ENCODE measurements at places on chromosomes 1 and 21.

DNA sequence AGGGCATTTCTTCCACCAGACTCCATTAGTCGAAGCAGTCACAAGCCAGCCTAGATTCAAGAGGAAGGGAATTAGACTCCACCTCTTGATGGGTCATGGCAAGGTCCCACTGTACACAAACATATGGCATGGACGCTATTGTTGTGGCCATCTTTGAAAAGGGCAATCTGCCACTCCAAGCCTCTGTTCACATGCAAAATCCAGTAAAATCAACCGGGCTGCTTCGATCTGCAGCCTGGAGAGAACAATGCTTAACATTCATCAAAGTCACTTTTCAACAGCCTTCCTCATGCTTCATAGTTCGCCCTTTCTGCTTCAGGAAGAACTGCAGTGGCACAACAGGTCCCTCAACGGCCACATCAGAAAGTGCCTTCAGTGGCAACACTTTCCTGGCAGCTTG is 28.0 kb upstream of the GJB5 start:
- DNase-seq, result no peak

GRCh38 chr1:243388276-243388675 is 132.4 kb downstream of the SDCCAG8 start:
- no peak for DNase-seq

DNA sequence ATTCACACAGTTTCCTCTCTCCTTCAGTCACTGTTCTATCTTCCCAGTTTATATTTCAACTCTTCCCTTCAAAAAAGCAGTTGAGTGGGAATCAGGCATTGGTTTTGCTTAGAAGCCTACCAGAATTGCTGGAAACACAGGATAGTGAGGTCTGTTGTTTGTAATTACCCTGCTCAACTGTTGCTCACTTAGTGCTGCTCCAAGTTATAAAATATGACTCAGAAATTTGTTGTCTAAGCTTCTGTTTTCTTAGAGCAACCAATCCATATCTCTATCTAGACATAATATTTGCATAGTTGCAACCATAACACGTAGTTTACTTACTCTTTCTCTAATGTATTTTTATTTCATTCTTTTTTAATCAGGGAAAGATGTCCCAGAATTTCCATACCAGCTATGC is 87.9 kb downstream of the MACF1 start:
- no peak for DNase-seq

- DNase-seq, result peak; percentile 51
These were observed 1.4 kb upstream of the TNFRSF14 start for GRCh38 chr1:2554621-2555387.

GRCh38 chr1:205535866-205536758 is 31.6 kb downstream of the CDK18 start:
- DNase-seq, result no peak

GRCh38 chr21:46190491-46191131 is 6.4 kb upstream of the SPATC1L start:
- no peak for DNase-seq

- no peak for DNase-seq
These were observed 415.9 kb downstream of the PLA2G4A start for GRCh38 chr1:187244623-187245022.

GRCh38 chr1:93503816-93504215 is 55.9 kb downstream of the FNBP1L start:
- no peak for DNase-seq

DNA sequence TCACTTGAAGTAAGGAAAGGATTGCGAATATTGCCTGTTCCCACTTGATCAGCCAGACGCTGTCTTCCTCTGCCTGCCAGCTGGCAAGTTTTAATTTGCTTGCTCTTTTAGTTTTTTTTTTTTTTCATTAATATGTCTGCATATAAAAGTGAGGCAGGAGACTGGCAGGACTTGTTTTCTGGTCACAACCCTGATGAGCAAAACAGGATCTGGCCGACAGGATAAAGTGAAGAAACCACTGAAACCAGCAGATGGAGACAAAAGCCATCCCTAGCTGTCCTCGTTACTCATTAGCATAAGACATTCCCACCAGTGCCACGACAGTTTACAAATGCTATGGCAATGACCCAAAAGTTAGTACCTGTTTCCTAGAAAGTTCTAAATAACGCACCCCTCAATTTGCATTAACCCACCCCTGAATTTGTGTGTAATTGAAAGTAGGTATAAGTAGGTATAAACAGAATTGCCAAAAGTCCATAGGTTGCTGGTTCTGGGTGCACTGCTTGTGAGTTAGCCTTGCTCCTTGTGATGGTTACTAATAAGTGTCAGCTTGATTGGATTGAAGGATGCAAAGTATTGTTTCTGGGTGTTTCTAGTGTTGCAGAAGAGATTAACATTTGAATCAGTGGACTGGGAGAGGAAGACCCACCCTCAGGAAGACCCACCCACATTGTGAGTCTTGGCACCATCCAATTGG is 60.8 kb downstream of the ZNF684 start:
- DNase-seq, result peak; percentile 49

DNA sequence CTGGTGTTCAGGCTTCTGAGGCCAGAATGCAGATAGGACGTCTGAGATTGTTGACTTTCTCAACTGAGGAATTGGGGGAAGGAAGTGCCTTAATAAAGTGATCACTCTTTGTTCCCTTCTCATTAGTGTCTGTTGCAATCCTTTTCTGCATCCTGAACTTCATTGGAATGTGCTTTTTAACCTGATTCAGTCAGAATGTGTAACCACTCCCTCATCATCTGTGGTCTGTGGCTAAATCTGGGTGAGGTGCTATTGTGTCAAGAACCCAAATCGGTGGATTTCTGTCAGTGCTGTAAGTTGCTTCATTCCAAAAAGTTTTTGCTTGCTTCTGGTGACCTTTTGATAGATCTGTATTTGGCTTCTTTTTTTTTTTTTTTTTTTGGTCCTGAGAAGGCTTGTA is 38.2 kb downstream of the ARID1A start:
- DNase-seq, result no peak

- no peak for DNase-seq
These were observed 6.6 kb downstream of the SLX9 start for GRCh38 chr21:44946254-44947041.

DNA sequence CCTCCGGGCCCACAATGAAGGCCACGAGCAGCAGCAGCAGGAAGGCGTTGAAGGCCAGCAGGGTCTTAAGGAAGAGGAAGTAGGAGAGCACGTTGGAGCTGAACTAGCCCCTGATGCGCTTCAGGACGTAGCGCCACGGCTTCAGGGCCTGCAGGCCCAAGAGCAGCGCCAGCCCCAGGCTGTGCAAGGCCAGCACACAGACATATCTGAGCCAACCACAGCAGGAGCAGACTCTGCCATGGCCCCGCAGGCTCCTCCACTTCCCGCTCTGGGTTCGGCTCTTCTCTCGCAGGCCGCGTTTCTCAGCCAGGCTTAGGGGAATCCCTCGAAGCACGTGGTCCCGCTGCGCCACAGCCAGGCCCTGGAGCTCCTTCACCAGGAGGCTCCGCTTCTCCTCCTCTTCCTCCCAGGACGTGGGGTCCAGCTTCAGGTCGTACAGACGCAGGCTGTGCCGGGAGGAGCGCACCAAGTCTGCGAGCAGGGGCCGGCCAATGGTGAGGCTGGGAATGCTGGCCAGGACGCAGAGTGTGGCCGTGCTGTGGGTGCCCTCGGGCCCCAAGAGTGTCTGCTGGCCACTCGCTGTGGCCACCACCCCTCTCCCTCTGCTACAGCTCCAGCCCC is 41.7 kb downstream of the ZNF691 start:
- peak; percentile 12 for DNase-seq

GRCh38 chr21:42112238-42112637 is 41.1 kb downstream of the UMODL1 start:
- no peak for DNase-seq

- peak; percentile 84 for DNase-seq
These were observed 31.0 kb downstream of the ILDR2 start for GRCh38 chr1:166944186-166944967.

DNA sequence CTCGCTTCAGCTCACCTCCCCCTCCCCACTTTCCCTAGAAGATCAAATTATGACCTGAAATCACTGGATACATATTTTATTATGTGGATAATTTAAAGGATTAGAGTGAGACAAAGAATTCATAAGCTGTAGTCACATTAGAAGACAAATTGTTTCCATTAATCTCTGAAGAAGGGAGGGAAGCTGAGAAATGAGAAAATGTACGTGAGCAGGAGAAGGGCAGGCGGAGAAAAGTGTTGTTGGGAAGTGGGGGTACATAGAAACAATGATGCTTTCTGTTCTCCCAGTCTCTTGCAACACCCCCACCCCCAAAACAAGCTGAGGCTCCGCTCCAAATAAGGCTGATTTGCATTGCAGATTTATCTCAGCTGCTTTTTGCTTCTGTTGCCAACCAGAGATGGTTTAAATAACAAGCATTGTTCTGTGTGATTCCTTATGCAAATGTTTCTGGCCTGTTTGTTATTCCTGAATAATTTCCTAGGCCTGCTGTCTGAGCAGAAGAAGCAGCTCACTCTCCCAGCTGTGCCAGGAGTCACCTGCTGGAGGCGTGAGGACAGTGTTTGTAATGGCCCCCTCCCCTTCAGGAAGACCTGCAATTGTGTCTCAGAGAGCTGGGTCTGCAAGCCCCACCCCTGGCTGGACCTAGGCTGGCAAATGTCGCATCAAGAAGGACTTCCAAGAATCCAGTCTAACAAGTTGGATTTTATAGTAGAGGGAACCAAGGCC is 121.8 kb upstream of the TNR start:
- no peak for DNase-seq

GRCh38 chr1:199174336-199174735 is 535.5 kb downstream of the PTPRC start:
- DNase-seq, result no peak

DNA sequence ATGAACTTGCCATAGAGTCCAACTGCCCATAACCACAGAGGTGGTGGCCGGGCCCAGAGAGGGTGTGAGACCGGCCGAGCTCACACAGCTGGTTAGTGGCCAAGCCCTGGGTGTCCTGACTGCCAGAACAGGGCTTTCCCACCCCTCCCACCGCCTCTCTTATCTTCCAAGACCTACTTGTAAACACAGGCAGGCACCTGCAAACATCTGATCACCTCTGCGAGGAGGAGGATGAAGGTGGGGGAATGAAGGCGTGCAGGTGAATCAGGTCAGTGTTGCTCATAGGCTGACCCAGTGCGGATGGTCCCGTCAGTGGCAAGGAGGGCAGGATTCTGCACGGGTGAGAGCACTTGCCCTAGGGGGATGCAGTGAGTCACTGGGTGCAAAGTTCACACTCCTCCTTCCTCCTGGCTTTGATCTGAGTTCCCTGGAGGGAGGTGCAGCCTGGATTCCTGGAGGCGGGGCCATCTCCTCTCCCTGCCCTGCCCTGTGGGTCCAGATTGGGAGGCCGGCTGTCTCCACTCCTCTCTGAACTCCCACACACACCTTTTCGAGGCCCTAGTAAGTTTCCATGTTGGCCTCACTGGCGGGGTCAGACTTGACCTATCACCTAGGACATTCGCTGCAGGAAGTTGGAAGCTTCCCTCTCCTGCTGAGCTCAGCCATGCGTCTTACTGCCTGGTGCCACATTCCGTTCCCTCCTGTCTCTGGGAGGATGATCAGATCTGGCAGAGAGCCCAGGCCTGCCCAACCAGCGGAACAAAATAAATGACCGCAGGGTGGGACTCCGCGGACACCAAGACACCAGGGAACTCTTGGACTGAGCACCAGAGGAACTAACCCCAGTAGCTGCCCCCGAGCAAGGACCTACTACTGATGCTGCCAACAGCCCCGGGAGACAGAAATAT is 7.3 kb downstream of the UQCRHL start:
- peak; percentile 70 for DNase-seq

DNA sequence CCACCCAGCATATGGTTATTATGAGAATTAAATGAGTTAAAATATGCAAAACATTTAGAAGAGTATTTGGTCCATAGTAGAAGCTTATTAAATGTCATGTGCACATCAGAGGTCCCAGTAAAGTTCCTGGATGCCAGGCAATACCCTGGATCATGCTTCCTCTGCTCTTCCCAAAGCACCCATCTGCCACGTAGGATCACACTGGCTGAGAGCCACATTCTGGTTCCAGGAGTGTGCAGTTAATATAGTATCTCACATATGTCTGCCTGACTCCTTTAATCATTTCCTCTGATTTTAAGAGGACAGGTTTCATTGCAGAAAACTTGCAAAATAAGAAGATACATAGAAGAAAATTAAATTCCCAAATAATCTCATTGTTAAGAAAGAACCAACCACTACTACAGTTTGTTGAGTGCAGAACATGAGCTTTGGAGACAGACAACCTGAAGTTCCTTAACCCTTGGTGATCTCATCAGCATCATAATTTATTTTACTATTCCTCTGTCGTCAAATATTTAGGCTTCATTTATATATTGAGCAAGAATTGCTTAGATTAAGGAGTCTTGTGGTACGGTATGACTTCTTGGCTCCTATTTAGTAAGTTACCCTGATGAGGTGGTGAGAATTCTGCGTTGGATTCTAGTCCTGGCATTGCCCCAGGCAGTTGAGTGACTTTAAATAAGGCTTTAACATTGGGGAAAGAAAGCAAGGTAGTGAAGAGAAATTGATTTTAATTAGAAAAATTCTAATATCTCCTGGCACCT is 12.3 kb downstream of the SGIP1 start:
- no peak for DNase-seq

DNA sequence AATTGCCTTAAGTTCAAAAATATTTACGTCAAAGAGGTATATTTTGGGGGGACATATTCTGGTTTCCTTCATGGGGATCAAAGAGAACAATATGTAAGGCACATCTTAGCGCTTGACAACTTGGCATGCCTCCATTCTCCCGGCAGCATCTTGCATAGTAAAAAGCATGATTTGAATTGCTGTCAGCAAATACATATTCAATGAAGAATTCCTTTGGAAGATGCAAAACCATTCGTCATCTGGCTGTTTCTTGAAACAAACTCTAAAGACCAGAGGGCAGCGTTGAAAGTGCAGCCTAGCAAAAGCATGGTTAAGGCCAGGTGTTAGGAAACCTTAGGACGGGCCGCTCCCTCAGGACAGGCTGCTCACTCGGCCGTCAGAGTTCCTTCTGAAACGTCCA is 3.4 kb upstream of the PIK3CD start:
- DNase-seq, result no peak

DNA sequence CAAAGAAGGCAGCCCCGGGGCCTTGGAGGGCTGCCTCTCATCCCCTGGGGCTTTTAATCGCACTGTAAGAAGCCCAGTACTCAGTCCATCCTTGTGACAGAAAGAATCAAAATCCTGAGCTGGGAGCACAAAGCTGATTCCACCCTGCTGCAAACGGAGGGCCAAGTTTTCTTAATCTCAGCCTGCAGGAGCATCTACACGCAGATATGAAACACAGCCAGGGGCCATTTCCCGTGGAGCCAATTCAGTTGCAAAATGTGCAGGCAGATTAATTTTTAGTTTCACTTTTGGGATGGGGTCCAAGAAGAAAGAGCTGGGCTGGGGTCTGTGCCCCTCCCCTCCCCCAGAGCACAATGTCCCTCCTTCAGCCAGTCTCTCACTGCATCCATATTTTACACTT is 4.4 kb downstream of the LYPD8 start:
- no peak for DNase-seq

- no peak for DNase-seq
These were observed 904 bp downstream of the KLF17 start for GRCh38 chr1:44119525-44119924.

Measured in KBM-7 (cell line).